Stimulated activated CD8-positive, alpha-beta memory T cell treated with anti-CD3 and anti-CD28 coated beads, Interleukin-15, amount 100 ng/mL, for 4 hours (primary cell): ENCODE measurements at places on chromosomes 6 and 20.

GRCh38 chr6:40510442-40510841 lies 76.7 kb downstream of the LRFN2 start:
- no peak for DNase-seq

- no peak for DNase-seq
Observed at GRCh38 chr6:32397252-32397920, 9.6 kb downstream of the BTNL2 start.

- no peak for DNase-seq
Observed at GRCh38 chr6:38354905-38355304, 284.8 kb downstream of the BTBD9 start.

- DNase-seq = peak; percentile 88
Observed at GRCh38 chr6:26532699-26533531, 5.3 kb upstream of the HMGN4 start.

DNA sequence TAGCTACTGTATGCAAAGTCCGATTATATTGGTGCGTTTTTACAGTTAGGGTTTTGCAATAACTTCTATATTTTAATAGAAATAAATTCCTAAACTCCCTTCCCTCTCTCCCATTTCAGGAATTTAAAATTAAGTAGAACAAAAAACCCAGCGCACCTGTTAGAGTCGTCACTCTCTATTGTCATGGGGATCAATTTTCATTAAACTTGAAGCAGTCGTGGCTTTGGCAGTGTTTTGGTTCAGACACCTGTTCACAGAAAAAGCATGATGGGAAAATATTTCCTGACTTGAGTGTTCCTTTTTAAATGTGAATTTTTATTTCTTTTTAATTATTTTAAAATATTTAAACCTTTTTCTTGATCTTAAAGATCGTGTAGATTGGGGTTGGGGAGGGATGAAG lies 13.7 kb upstream of the PLCG1 start:
- DNase-seq = no peak

DNA sequence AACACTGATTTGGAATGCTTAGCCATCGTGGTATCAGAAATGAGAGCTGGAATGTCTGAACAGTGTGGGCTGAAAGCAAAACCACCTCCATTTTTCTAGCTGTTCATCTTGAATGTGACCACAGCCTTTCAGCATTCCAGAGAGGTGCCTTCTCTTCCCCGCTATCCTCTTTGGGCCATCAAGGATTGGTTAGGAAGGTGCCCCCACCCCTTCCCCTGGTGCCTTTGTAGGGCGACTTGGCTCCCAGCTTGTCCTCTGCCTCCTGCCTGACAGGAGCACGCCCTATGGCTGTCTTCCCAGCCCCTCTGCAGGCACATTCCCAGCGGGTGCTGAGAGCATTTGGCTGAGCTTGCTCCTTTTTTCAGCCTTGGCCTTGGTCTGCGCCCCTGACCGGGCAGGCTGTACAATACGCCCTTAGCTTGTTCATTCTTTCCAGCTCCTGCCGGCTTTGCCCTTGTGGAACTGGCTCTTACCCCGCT lies 97.5 kb downstream of the ARMC2 start:
- DNase-seq = no peak

DNA sequence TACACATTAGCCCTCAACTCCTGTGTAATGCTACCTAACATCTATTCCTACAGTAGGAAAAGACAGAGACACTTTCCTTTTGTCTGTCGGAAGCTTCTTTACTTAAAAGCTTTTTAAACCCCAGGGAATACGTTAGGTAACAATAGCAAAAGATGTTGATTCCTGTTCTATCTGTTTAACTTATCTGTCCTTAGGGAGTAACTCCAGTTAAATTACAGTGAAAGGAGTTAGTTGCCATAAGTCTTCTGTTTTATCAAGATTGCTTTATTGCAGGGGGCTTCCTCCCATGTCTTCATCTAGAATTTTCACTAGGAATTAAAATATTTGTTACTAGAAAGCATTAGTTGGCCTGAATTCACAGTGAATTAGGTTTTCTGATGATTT lies 26.2 kb downstream of the TOP1 start:
- DNase-seq = no peak

GRCh38 chr6:106419900-106420613 lies 59.5 kb downstream of the CRYBG1 start:
- no peak for DNase-seq

DNA sequence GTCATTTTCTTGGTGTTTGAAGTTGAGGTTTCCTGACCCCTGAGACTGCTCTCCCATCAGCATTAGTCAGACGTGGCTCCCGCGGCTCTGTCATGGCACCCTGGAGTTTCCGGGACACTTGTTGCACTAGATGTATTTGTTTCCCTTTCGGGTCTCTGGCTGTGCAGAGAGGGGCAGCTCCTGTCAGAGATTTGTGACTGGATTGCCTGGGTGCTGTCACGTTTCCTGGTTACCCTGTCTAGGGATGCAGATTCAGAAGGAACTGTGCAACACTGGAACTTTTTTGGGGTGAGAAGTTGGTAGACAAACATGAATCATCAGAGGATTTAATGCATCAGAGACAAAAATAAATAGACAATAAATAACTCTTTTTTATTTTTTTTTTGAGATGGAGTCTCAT lies 431.8 kb upstream of the MAN1A1 start:
- no peak for DNase-seq

DNA sequence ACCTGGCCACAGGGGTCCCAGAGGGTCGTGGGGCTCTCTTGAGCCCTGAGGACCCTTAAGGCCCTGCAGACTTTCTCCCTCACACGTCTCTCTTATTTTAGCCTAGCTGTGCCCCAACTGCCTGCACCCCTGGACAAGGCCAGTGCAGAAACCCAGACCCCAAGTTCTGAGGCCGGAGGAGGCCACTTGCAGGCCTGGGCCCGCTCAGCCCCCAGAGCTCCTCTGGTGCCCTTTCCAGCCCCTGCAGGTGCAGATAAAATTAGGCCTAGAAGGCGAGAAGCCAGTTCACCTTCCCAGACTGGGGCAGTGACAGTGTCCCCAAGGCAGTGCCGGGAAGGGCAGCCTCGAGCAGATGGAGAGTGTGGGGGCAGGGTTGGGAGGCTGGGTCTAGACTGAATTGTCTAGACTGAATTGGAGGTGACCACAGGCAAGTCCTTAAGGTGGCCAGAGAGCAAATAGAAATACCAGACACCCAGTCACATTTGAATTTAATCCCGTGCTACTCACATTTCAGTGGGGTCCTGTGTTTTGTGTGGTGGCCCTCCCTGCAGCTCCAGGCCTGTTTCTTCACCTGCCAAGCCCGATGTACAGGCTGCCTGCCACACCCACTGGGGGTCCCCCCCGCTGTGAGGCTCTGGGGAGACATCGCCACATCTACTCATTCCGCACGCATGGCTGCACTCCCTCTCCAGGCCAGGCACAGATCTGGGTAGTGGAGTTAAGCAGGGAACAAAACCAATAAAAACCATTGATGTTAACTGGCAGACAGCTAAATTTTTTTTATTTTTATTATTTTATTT lies 8.6 kb upstream of the IP6K3 start:
- no peak for DNase-seq

DNA sequence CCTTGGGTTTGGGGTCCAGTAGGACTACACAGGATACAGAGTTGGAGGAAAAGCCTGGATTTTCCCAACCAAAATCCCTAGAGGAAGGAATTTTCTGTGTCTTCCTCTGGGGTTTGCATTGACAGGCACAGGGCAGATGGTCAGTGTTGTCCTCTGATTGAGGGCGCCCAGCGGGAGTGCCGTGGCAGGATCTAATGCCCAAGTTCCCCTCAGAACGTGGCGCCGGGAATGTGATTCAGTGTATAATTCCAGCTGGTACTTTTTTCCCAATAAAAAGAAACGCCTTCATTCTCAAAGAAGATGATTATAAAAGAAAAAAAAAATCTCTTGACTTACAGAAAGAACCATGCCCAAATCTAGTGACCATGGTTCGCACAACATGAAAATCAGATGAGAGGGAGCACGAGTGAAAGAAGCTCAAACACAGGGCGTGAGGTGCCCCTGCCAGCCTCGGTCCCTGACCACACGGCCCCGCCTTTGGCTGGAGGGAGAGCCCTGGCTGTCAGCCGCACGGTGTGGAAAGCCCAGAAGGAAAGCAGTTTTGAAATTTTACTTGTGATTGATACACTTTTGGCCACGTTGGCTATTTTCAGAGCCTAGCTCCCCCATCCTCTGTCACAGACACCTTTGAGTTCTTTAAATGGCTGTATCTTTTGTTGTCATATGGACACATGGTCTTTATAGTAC lies 31.6 kb downstream of the VEGFA start:
- no peak for DNase-seq

DNA sequence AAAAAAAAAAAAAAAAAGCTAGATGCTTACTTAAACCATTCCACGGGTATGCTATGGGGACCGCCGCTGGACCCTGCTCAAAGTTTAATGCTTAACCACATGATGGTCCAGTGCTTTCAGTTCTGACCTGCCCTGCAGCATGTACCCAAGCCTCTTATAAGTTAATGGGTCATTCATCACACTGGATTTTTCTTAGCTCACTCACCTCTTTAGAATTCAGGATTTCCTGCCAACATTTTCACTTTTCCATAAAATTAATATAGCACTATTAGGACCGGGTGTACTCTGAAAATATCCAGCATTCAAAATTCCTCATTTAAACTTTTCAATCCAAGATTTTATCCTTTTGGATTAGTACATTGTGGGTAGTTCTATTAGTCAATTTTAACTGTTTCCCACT lies 140.8 kb downstream of the ALDH8A1 start:
- DNase-seq = no peak

- DNase-seq = no peak
Observed at GRCh38 chr6:9484686-9485085, 930.2 kb downstream of the TFAP2A start.

- DNase-seq = no peak
Observed at GRCh38 chr20:33673114-33673409, 1.2 kb downstream of the NECAB3 start.
